EH (cell line): ENCODE measurements at places on chromosomes 1 and 21.
A peak's percentile ranks its signal among the peaks of the same experiment; 100 is the strongest.

DNA sequence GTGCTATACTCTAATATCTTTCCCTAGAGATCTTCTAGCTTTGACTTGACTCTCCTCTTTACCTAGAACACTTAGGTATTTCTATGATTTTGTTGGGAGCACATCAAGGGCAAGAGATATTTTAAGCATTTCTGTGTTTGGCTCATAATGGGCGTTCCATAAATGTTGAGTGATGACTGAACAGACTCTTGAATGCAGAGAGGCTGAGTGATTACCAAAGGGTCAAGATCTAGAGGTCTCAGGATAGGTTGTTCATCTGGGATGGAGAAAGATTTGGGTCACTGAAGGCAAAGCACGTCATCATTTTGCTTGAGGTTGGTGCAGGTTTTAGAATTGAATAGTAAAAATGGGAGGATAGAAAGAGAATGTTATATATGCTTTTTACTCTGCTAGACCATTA, 705.4 kb upstream of the B3GALT2 start:
- no peak for DNase-seq

DNA sequence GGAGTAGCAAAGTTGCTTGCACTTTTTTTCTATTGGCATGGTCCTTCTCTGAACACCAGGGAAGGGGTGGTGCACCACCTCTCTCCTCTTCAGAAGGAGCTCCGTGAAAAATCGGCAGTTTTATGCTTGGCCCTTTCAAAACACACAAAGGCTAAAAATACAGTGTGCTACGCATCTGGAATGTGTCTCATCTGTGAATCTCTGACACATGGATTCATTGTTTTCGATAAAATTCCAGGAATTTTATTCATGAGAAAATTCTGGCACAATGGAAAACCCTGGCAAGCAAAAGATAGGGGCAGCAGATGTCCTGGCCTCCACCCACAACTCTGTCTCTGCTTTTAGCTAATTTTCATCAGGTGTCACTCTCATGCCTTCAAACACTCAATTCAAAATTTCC, 42.9 kb downstream of the ERG start:
- peak; percentile 83 for DNase-seq

DNA sequence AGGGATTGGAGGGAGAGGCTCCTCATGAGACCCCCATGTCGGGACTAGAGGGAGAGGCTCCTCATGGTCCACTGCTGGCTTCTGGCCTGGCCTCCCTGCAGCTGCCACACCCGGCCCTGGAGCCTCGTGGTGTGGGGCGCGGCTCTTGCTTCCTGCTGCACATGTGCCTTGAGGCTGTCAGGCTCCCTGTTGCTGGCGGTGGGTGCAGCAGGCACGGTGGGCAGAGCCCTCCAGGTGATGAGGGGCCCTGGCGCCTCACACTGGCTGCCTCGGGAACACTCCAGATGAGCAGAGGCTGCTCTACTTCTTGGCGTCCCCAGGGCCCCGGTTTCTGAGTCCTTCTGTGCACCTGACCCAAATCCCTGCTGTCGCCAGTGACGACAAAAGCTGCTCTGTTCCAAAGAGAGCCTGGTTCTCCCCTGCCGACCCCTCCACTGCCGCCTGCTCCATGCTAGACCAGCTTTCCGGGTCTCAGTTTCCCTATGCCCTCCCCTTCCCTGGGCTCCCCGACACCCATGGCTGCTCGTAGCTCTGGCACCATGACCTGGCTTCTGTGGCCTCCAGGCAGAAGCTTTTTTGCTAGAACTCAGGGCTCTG, 9.7 kb upstream of the ATAD3B start:
- no peak for DNase-seq

GRCh38 chr1:28171246-28171645, 5.2 kb downstream of the PTAFR start:
- no peak for DNase-seq

DNA sequence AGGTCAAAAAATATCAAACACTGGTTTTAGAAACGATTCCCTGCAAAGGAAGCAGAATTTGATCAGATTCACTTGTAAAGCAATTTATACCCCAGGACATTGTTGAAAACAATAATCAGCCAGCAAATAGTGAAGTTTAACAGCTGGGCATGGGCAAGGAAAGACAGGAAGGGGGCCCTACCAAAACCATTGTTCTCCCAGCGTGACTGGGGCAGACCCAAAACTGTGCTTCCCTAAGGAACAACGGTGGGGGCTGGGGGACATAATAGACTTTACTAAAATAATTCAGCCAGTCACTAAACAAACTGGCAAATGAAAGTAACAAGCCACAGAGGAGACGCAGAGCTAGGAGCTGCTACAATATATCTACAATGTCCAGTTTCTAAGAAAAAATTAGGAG, 100.2 kb downstream of the AHCTF1 start:
- no peak for DNase-seq

GRCh38 chr1:151547119-151547899, 7.2 kb downstream of the TUFT1 start:
- DNase-seq, result peak; percentile 98

DNA sequence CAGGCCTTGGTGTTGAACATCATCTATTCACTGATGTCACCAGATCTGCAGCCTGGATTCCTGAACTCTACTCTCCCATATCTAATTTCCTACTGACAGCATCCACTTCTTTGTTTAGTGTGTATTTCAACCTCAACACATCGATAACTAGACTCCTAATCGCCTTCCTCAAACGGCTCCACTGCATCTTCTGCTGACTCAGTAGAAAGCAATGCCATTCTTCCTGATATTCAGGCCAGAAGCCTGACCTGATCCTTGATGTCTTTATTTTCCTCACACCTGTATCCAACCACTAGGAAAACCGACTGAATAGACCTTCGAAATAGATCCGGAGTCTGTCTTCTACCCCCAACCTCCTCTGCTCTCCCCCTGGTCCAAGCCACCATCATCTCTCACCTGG, 466.9 kb downstream of the PCP4 start:
- DNase-seq, result no peak

DNA sequence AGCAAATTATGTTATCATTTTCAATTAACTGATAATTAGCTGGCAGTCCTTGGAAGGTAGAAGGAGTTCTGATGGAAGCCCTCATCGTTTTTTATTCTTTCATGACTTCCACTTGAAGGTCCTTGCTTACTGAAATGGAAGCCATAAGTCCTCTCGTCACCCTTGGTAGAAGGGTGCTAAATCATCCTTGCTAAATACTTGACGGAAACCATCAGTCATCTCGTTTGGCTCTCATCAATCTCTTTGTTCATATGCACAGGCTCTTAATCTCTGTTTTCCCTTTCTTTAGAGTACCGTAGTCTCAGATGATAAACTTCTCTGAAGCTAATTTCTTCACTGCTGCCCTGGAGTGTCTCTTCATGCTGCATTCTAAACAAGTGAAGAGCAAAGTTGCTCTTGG, 34.5 kb downstream of the UCK2 start:
- DNase-seq, result no peak

DNA sequence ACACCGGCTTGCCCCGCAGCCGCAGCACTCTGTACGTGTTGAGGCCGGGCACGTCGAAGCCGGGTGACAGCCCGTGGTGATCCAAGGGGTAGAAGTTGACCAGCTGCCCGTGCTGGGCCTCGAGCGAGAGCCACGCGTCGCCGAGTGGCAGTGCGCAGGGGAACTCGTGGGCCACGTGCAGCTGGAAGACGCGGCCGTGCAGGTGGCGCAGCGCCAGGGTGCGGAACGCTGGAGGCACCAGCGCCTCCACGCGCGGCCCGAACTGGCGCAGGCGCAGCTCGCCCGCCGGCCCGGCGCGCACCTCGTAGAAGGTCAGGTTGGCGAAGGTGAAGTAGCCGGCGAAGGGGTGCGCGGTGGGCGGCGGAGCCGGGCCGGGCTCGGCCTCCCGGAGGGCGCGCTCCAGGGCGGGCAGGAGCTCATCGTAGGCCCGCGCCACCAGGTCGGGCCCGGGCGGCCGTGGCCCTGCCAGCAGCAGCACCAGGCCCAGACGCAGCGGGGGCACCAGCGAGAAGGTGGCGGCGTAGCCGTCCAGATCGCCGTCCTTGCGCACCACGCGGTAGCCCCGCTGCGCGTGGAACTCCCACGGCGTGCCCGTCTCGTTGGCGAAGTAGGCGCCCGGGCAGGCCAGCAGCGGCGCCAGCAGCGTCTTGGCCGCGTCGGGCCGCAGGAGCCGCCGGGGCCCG, 19.5 kb downstream of the LACTBL1 start:
- no peak for DNase-seq

DNA sequence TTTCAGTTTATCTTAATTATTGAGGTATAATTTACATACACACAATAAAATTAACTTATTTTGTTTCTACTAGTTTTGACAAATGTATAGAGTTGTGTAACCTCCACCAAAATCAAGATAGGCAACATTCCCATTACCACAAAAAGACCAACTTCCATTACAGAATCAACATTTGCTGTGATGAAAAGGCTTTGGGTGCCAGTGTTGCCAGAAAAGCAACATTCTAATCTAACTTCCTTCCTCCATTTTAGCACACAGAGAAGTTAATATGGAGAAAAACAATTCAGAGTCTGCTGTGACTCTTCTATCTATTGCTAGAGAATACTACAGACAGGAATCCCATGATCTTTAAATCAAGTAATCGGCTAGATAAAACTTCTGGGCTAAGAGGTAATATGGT, 245.3 kb downstream of the RERE start:
- DNase-seq, result no peak

- no peak for DNase-seq
Observed at GRCh38 chr1:162165528-162165927, 96.0 kb downstream of the NOS1AP start.

GRCh38 chr1:8568837-8569236, 248.6 kb downstream of the RERE start:
- no peak for DNase-seq

DNA sequence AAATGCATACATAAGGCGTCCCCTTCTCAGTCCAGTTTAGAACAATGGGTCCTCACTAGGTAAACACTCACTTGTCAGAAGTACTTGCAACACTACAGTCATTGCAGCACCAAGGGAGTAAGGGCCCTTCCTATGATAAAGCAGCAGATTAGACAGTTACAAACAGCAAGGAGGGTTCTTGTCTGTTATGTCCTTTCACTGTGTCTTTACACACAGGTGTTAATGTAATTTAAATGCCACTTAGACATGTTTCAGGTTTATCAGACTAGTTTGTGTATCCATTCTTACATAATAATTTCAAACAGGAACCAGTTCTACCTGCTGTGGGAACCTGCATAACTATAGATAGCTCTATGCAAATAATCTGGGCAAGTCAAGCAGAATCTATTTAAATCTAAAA, 105.6 kb upstream of the USH2A start:
- no peak for DNase-seq

- DNase-seq, result peak; percentile 54
Observed at GRCh38 chr1:99438656-99439230, 174.5 kb downstream of the PLPPR4 start.

- DNase-seq, result no peak
Observed at GRCh38 chr1:204268101-204268500, 54.3 kb upstream of the GOLT1A start.

DNA sequence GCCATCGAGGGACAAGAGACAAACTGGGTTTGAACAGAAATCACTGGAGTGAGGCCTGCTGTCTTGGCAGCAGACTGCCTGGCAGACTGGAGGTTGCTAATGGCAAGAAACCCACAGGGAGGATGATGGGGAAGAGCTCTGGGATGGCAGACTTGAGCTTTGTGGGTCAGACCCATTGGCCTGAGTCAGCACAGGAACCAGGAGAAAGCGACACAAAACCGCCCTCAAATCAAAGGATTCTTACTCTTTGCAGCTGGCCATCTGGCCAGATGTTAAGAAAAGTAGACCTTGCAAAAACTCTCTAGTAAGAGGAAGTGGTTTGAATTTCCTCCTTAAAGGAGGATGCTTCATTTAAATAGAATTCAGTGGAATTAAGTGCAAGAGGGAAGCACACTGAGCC, 195.2 kb upstream of the JUN start:
- DNase-seq, result no peak

- no peak for DNase-seq
Observed at GRCh38 chr1:113147073-113147625, 74.2 kb downstream of the LRIG2 start.

DNA sequence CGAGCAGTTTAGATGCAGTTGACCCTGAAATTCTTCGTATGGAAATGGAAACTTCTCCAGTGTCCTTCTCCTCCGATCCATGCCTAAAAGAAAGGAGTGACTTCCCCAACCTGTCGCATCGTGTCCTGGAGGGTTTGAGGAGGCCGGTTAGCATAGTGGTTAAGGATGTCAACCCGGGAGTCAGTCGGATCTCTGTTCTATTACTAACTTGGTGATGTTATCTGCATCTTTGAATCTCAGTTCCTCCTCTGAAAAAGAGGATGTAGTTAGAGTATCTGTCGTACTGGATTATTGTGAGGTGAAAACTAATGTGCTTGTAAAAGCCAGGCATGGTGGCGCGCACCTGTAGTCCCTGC, 684 bp downstream of the ZBTB8B start:
- no peak for DNase-seq

- peak; percentile 91 for DNase-seq
Observed at GRCh38 chr1:162678439-162678838, 46.2 kb downstream of the DDR2 start.

DNA sequence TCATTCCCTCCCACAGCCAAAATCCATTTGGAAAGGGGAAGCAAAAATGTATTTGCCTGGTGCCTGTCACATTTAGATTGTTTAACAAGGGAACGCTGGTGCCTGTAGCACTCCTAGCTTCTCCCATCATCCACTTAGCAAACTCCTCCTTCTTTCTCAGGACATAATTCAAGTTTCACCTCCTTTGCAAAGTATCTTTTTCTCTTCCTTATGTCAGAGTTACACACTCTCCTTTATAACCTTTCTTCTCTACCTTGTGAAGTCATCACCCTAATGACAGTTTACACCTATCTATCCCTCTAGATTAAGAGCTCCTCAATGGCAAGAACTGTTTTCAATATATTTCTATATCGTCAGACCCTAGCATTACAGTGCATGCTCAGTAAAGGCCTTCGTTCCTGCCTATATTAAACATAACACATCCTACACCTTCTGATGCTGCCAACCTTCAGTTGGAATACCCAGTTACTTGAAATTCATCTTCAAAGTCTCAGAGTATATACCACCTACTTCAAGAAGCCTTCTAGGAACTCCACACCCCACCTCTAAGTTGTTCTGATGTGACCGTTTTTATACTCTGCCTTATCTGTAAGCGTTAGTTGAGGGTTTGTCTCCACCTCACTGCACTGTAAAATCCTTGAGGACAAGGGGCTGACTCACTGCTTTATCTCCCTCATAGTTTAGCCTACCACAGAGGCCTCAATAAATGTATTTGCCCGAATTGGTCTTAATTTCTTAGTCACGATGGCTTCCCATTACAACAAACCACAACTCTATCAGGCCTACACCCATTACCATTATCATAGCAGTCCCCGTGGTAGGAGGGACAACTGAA, 1.0 kb upstream of the EPS15 start:
- DNase-seq, result peak; percentile 87

DNA sequence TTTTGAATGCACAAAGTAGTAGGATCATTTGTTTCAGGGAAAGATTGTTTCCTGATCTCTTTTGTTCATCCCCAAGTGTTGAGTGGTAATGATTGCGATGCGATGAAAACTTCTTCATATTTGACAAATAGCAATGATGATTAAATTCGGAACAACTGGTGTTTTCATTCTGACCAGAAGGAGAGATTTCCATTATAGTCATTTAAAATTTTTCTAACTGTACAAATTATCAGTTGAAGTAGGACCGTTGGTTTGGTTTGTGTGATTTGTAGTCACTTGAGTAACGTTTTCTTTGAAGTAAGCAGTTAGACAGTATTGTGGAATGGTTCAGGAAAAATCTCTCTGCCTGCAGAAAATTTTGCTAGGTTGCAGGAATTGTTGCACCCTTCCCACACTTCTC, 5.9 kb downstream of the NFYC start:
- DNase-seq, result no peak
